ENCODE measurements at places on chromosomes 1 and 21.

DNA sequence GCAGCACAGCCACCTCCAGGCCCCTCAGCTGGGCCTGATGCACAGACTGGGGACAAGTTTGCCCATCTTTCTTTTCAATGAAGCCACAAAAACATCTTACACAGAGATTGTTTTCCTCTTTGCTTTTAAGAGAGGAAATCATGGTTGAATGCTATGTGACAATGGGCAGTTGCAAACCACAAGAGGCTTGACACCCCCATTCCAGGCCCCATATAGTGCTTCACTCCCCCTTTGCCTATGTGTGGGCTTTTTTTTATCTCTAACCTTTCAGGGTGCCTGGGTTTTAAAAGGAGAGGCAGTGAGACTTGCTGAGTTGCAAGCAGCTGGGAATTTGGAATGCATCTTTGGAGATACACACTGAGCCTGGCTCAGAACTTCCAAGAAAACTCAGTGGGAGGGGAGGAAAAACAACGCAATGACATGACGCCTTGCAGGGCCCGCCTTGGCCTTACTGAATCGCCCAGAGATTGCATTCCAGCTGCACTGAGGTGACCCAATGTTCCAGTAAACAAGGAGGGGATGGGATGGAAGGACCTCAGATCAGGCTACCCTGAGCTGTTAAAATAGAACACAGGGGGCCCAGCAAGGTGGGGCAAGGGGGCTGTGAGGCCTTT, 145.2 kb upstream of the ZNF648 start:
- DNase-seq, result no peak

DNA sequence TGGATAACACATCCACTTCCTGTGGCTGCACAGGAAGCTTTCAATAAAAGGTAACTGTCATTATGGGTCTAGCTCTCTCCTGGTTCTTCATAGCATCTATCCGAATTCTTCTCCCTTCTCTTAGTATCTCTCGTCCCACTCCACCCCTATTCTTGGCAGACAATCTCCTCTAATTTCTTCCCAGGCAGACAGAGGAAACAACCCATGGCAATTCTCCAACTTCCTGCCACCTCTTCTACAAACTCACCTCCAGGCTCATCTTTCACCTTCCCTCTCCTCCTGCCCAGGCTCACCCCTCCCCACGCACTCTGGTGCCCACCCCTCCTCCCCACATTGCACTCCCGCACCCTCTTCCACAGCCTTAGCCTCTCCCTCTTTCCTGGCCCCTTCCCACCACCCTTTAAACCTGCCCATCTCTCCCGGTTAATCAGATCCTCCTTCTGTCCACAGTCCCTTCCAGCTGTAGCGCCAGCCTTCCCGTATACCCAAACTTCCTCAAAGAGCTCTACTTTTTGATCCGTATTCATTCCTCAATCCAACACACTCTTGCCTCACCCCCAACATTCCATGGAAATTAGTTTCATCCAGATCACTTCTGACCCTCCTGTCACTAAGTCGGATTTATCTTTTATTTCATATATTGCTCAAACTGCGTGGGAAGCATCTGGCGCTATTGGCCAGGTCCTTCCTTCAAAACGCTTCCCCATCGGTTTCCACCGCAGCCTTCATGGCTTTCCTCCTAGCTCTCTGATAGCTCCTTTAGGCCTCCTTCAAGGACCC, 25.9 kb downstream of the SHISA4 start:
- DNase-seq, result no peak

DNA sequence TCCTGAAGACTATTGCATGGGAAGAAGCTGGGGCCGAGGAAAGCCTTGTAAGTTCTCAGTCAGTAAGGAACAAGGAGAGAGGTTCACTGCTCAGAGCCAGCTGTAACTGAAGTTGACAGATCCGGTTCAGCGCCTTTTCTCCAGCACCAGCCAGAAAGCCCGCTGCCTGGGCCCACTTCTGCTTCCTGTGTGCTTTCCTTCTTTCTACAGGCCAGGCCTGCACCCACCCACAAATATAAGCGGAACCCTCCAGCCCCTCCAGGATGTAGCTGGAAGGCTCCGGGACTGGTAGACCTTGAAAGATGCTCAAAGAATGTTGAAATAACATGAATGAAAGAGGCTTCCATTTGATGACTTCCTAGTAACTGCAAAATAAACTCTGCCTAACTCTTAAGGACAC, 38.8 kb downstream of the PARP1 start:
- DNase-seq, result no peak

- DNase-seq, result no peak
These were observed 2.4 kb upstream of the CCT8 start for GRCh38 chr21:29075706-29076466.

DNA sequence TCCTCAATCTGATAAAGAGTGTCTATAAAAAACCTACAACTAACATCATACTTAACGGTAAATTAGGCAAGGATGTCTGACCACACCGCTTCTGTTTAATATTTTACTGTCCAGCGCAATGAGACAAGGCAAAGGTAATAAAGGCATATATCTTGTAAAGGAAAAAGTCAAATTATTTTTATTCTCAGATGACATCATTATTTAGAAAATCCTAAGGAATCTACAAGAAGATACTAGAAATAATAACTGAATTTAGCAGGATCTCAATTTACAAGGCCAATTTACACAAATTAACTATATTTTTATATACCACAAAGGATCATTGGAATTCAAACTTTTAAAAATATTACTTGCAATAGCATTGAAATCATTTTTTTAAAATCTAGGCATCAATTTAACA, 29.4 kb downstream of the GJA4 start:
- DNase-seq, result no peak

- DNase-seq, result no peak
These were observed 101.5 kb downstream of the ST6GALNAC3 start for GRCh38 chr1:76176000-76176399.

DNA sequence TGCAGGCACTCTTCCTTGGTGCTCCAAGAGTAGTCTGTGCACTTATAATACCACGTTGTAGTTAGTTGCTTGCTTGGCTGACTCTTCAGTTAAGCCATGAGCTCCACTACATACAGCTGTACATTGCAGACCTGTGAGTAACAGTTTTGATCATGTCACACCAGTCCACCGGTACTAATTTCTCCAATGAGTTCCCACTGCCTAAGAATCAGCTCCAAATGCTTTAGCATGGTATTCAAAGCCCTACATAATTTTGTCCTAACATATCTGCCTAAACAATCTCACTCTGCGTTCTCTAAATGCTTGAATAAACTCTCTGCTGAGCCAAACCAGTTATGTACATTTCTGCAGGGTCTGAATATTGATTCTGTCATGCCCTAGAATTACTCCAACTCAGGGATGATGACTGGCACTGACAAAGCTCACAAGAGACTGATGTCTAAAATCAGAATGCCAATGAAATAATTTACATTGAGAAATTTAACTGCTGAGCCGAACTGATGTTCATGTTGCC, 200.7 kb downstream of the LHX8 start:
- DNase-seq, result no peak

- no peak for DNase-seq
These were observed 50.8 kb downstream of the RHBG start for GRCh38 chr1:156419854-156420204.

- DNase-seq, result peak; percentile 57
These were observed 13.2 kb upstream of the EPS8L3 start for GRCh38 chr1:109776911-109777310.

DNA sequence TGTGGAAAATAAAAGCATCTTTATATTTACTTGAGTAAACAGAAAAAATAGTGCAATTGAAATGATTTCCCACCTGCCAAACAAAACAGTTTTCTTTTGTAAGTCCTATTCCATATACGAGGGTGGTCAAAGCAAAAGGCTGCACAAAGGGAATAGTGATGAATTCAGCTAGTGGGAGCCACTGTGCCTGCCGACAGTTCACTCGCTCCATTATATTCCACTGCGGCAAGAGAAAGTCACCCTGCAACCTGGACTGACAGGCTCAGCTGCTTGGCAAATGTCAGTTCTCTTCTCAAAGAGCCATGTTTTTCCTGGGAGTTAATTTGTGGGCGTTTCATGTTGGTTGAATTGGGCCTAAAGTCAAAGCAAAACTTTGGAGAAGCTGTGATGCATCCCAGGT, 145.4 kb downstream of the LMO4 start:
- DNase-seq, result no peak

GRCh38 chr1:209850342-209850979, 22.7 kb downstream of the UTP25 start:
- DNase-seq, result no peak

- peak; percentile 65 for DNase-seq
These were observed 1.1 kb upstream of the JUN start for GRCh38 chr1:58784758-58785441.

- DNase-seq, result no peak
These were observed 104.4 kb downstream of the GLIS1 start for GRCh38 chr1:53634571-53634979.

DNA sequence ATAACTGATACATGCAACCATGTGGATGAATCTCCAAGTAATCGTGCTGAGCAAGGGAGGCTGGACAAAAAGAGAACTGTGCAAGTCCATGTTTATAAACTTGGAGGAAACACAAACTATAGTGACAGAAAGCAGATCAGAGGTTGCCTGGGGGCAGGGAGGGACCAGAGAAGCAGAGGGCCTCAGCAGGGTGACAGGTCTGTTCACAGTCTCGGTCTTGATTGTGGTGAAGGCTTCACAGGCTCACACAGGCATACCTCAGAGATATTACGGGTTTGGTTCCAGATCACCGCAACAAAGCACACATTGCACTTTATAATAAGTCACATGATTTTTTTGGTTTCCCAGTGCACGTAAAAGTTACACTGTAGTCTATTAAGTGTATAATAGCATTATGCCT, 28.5 kb downstream of the ACOT7 start:
- no peak for DNase-seq

DNA sequence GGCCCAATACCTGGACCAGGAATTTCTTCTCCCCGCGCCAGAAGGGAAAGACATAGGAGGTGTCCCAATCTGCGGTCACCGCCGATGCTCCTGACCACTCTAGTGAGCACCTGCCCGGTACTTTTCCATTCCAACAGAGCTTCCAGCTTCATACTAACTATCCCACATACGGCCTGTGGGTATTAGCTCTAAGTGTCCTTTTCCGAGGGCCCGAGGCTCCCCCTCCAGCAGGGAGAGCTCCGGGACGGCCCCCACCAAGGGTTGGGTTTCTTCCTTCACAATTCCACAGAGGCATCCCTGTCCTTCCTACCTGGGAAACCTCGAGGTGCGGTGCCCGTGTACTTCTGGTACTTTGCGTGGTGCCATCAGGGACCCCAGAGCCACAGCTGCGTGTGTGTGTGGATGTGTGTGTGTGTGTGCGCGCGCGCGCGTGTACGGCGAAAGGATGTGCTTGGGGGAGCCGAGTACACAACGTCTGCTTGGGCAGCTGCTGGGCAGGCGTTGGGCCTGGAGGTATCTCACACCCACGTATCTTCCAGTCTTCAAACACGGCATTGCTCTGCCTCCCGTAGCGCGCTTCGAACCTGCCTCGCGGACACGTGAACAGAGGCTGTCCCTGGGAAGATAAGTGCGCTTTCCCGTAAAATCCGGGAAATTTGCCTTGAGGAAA, 2.4 kb upstream of the SIM2 start:
- no peak for DNase-seq

DNA sequence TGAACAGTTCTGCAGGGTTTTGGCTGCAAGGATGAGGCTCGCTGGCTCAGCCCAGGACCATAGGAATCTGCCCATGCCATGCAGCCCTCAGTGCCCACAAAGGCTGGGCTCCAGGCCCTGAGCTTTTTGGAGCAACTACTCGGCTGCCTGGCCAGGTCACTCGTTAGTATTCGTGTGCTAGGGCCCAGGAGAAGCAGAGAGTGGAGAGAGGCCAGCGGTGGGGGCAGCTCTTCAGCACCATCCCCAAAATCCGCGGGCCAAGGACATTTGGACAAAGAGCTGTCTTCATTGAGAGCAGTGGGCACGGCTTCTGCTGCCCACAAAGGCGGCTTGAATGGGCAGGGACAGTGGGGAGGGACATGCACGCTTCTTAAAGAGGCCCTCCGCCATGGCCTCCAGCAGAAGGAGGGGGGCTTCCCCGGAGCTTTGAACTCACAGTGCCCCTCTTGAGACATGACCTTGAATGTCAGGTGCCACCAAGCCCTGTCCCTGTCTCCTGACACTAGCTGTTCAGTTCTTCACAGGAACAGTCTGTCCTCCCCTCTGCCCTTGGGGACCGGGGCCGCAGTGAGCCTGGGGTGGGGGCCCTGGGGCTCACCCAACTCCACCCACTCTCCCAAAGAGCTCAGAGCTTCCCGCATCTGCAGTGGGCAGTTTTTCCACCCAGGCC, 106.1 kb upstream of the ARHGEF16 start:
- DNase-seq, result no peak

DNA sequence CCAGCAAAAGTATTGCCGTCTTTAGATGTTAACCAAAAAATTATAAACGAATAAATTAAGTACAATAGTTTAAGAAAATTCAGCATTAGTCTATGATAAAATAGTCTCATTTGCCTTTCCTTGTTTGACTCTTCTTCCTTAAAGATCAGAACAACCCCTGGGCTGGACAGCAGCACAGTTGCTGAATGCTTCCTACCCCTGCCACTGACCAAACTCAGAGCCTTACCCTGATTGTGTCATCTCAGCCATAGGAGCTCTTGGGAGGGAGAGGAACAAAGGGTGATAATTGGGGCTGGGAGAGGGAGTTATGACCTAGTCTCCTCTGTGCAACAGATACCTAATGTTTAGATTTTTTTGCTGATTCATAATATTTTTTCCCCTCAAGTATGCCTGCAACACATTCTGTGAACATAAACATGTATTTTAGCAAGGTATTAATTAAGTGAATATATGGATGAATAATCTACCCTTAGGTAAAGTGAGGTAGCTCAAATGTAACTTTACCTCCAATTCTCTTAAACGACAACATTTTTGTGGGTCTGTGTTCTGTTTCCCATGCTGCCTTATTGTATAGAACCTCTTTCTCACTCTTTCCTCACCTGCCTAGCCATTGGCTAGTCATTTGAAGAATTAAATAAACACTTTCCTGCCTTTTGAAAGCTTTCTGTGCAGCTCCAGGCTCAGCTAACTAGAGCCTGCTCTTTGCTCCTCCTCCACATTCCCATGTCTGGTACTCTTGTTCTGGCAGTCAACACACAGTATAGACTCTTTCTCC, 46.1 kb downstream of the FGGY start:
- no peak for DNase-seq

DNA sequence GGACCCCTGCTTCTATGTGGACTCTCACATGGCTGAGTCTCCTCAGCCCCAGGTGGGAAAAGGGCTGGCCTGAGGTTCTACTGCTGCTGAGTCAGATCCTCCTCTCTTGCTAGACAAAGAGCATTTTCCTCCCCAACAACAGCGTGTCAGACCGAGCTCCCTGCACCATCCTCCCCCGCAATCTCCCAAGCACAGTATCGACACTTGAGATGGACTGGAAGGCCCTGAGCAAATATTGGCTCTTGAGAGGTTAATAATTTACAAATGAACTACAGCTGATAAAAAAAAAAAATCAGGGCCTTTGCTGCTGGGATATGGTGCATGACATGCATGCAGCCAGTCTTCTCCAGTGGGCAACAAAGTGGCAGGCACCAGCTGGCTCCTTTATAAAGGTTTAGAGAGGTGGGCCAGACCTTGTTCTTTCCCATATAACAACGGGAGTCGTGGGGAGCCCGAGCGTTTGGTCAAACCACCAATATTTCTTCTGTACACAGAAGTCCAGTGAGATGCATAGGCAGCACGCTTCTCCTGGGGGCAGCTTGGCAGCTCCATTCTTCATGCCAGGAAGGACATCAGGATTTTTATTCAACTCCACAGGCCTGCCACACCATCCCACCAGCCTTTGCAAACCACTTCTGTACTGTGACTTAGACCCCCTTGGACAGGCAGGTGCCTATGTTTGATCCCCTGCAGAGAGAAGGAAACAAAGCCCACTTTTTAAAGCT, 55.4 kb upstream of the CAMK1G start:
- DNase-seq, result no peak

- DNase-seq, result no peak
These were observed 33.4 kb downstream of the OBSCN start for GRCh38 chr1:228241259-228241658.
